CD4-positive, alpha-beta T cell treated with Interleukin-21 for 1 hour (primary cell): ENCODE measurements at places on chromosomes 4 and X.

DNA sequence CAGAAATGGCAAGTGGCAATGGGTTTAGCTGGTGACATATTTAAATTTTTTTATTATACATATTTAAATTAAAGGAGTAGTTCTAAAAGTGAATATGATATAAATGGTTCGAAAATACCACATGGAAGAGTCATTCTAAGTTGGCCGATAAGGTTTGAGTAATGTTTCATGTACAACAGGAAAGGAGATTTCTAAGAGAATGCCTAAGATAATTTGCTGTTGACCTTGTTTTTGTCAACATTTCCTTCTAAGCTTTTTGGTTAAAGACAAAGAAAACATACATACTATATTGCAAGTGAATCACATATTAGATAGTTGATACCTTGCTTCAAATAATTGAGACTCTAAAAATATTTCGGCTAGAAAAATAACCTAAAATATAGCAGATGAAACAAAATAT lies 526.6 kb upstream of the SLIT2 start:
- no peak for DNase-seq

- no peak for DNase-seq
Measured at GRCh38 chrX:22445880-22446279, 173.2 kb downstream of the CBLL2 start.

DNA sequence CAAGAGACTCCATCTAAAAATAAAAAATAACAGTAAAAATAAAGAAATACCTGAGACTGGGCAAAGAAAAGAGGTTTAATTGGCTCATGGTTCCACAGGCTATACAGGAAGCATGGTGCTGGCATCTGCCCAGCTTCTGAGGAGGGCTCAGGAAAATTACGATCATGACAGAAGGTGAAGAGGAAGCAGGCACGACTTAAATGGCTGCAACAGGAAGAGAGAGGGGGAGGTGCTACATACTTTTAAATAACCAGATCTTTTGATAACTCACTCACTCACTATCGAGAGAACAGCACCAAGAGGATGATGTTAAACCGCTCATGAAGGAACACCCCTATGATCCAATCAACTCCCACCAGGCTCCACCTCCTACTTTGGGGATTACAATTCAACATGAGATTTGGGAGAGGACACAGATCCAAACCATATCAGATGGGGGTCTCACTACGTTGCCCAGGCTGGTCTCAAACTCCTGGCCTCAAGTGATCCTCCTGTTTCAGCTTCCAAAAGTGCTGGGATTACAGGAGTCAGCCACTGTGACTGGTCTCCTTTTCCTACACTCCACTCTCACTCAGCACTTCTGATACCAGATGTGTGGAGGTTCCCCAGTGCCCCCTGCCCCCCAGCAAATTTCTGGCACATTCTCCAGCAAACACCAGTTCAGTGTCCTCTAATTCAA lies 11.9 kb upstream of the ZNF157 start:
- DNase-seq: peak; percentile 53

DNA sequence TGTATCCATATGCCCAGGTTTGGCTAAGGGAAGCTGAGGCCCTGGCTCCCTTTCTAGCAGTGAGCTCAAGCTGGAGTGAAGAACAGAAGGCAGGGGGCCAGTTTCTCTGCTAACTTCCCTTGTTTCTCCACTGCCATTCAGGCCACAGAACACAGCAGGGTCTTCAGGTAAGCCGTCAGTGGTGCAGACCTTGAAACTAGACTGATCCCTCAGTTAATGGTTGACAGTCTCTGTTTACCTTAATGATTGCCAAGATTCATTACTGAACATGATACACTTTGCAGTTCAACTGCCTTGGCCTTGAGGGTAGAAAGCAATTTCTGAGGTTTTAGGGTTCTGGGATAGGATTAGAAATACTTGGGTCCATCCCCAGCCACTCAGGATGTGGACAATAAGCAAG lies 8.9 kb upstream of the GJB1 start:
- DNase-seq: no peak

GRCh38 chr4:165751882-165752281 lies 121.2 kb upstream of the TLL1 start:
- no peak for DNase-seq

- no peak for DNase-seq
Measured at GRCh38 chr4:41655177-41655576, 93.3 kb downstream of the PHOX2B start.

DNA sequence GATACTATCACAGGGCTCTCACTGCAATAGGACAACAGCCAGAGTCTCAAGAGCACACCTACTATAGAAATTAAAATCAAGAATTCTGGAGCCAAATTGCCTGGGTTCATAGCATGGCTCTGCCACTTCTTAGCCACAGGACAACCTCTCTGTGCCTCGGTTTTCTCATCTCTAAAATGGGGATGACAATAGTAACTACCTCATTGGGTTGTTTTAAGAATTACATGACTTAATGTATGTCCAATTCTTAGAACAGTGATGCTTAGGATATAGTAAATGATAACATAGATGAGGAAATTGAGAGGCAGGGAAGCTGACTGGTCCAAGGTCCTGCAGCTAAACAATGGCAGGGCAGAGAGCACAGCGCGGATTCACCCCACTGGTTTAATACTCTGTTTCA lies 11.0 kb upstream of the ODAPH start:
- no peak for DNase-seq

DNA sequence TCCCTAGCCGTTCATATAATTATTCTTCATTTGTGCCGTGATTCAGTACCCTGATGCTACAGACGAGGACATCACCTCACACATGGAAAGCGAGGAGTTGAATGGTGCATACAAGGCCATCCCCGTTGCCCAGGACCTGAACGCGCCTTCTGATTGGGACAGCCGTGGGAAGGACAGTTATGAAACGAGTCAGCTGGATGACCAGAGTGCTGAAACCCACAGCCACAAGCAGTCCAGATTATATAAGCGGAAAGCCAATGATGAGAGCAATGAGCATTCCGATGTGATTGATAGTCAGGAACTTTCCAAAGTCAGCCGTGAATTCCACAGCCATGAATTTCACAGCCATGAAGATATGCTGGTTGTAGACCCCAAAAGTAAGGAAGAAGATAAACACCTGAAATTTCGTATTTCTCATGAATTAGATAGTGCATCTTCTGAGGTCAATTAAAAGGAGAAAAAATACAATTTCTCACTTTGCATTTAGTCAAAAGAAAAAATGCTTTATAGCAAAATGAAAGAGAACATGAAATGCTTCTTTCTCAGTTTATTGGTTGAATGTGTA lies 7.0 kb downstream of the SPP1 start:
- no peak for DNase-seq

GRCh38 chrX:133448512-133449076 lies 33.3 kb upstream of the GPC4 start:
- DNase-seq: no peak

DNA sequence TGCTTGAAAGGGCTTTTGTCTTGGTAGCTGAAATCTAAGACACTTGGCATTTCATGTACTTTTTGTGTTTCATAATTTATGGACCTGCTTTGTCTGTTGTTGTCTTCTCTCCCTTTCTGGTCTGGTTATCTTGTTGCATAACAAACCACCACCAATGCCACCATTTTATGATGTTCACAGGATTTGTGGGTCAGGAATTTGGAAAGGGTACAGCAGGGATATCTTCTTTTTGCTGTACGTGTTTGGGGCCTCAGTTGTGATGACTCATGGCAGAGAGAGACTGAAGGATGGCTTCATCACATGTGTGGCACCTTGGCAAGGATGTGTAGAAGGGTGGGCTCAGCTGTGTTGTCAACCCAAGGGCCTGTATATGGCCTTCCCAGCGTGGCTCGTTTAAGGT lies 35.2 kb downstream of the KDM6A start:
- no peak for DNase-seq

DNA sequence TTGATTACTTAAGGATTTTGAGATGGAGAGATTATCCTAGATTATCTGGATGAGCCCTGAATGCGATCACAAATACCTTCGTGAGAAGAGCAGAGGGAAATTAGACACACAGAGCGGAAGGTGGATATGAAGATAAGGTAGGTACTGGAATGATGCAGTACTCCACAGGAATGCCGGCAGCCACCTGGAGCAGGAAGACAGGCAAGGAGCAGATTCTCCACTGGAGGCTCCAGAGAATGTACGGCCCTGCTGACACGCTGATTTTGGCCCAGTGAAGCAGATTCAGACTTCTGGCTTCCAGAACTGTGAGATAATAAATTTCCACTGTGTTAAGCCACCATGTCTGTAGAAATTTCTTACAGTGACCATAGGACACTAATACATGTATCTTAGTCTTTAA lies 79.4 kb upstream of the PITX2 start:
- no peak for DNase-seq

GRCh38 chrX:34341258-34341657 lies 209.1 kb upstream of the FAM47A start:
- no peak for DNase-seq

DNA sequence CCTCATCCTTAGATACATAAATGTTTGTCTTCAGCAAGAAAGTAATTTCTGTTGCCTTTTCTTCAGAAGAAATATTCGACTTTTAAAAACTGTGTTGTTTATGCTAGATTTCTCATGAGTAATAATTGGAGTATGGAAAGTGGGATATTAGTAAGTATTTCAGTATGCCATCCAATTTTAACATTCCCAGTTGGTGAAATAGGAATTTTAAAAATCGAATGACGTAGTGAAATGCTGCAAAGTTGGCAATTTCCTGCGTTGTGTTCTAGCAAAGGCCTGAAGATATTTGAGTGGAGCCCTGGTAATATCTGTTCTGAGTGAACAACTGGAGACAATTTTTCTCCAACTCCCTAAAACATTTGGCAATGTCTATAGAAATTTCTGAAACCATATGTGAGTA lies 190.1 kb downstream of the ZNF330 start:
- no peak for DNase-seq

DNA sequence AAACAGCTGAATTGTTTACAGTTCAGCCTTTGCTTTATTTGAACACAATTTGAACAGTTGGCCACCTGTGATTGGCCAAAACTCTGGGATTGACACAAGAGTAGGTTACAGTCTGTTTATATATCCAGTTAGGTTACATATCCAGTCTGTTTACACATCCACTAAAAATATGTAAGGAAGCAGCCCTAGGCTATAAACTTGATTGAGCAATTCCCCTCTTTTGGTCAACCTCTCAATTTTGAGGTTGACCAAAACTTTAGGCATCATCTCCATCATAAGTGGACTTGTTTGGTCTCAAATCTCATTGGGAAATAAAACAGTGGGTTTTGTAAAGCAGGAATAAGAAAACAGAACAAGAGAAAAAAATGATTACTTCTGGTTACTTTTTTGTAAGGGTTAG lies 190.8 kb downstream of the SPATA18 start:
- DNase-seq: no peak

- DNase-seq: no peak
Measured at GRCh38 chr4:56261027-56261426, 126.3 kb downstream of the AASDH start.

- no peak for DNase-seq
Measured at GRCh38 chr4:152581536-152582160, 45.8 kb upstream of the FBXW7 start.

GRCh38 chrX:105845631-105846030 lies 23.3 kb downstream of the NRK start:
- no peak for DNase-seq

- no peak for DNase-seq
Measured at GRCh38 chr4:76802236-76803021, 95.5 kb downstream of the SOWAHB start.

- DNase-seq: no peak
Measured at GRCh38 chrX:11131146-11131545, 20.0 kb downstream of the HCCS start.

GRCh38 chrX:39767446-39767845 lies 330.3 kb downstream of the BCOR start:
- DNase-seq: no peak

GRCh38 chrX:40101430-40101802 lies 3.7 kb upstream of the BCOR start:
- no peak for DNase-seq

DNA sequence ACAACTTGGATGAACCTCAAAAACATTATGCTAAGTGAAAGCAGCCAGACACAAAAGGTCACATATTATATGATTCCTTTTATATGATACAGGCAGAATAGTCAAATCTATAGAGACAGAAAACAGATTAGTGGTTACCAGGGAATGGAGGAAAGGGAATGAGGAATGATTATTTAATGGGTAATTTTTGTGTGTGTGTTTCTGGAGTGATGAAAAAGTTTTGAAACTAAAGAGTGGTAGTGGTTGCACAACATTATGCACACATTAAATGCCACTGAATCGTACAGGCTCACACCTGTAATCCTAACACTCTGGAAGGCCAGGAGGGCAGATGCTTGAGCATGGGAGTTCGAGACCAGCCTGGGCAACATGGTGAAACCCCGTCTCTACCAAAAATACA lies 19.6 kb upstream of the SOD3 start:
- no peak for DNase-seq

GRCh38 chr4:52718123-52718522 lies 33.1 kb downstream of the ERVMER34-1 start:
- DNase-seq: no peak

- no peak for DNase-seq
Measured at GRCh38 chr4:44145868-44146267, 302.7 kb downstream of the KCTD8 start.

GRCh38 chrX:111402344-111402743 lies 9.6 kb downstream of the DCX start:
- DNase-seq: no peak
